ENCODE measurements at places on chromosomes 2 and 18.

DNA sequence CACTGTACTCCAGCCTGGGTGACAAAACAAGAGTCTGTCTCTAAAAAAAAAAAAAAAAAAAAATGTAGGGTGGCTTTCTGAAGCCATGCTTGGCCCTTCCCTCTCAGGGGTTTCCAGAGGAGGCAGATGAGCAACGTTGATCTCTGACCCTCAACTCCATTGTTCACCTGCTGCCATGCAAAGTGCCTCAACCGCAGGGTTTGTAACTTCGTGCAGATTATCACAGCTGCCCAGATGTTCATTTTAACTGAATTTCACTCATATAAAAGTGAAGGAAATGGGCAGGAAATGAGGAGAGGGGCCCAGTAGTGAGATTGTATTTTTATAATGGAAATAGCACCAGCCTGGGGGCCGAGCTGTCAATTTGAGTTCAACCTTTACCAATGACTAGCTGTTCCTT, 14.9 kb upstream of the B3GNT2 start:
- no peak for DNase-seq

GRCh38 chr2:232641153-232641848, 7.9 kb downstream of the EFHD1 start:
- DNase-seq, result no peak

GRCh38 chr2:74253971-74254310, 55.5 kb downstream of the MTHFD2 start:
- DNase-seq, result no peak

DNA sequence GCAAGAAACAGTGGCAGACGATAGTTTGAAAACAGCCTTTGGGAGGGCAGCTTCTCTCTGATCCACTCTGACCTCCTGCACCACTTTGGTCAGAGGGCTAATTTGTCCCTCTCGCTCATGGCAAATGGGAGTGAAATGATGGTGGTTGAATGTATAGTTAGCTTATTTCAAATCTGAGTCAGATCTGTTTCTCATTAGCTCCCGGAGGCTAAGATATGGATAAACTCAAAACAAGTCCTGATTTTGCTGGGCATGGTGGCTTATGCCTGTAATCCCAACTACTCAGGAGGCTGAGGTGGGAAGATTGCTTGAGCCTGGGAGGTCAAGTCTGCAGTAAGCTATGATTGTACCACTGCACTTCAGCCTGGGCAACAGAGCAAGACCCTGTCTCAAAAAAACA, 145.0 kb downstream of the ALK start:
- DNase-seq, result no peak

- no peak for DNase-seq
Observed at GRCh38 chr2:8036366-8036765, 645.5 kb upstream of the ID2 start.

DNA sequence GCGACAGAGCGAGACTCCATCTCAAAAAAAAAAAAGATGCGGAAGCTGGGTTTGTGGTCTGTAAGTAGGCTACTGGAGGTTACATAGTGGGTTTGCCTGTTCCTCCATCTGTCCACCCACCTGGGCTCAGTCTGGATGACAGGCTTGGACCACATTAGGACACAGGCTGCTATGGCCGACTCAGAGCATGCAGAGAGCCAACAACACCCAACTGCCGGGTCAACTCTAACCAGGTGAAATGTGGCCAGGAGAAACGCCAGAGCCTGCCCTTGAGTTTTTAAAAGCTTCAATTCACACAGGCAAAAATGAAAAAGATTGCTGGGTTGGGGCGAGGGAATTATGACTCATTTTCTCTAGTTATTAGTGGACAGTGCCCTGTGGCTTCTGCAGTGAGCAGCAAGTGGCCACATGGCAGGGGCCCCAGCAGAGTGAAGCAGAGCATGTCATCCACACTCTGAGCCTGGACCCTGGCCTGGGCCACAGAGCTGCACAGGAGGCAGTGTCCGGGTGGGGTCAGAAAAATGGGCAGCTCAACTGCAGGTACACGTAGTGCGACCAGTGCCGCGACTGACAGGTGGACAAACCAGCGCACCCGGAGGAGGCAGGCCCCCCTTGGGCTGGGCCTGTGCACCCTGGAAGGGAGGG, 67.4 kb downstream of the BIN1 start:
- DNase-seq, result no peak
